ENCODE measurements at places on chromosomes 11 and 22.

GRCh38 chr22:23570681-23571080 is 9.4 kb downstream of the IGLL1 start:
- no peak for DNase-seq

GRCh38 chr11:72303179-72303578 is 59.2 kb upstream of the PHOX2A start:
- DNase-seq, result no peak

DNA sequence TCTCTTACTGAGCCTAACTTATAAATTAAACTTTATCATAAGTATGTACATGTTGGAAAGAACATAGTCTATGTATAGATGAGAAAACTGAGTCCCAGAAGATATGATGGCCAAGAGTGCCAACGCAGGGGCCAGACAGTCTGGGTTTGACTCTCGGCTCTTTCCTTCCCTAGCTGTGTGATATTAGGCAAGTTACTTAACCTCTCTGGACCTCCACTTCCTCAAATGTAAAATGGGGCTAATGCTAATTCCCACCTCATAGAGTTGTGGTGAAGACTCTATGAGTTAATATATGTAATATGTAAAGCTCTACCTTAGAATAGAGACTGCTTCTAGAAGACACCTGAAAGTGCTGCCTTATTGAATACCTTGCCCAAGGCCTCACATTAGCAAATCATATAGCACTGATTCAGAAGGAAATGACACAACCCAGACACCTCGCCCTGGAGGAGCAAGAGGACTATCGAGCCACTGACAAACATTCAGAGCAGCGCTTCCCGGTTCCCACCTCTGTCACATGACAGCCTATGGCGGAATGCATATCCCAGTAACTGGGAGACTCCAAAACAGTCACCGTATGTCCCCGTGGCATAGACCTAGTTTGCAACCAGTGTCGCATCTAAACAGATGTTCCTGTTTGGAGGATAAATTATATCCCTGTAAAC is 11.3 kb upstream of the CCDC86 start:
- no peak for DNase-seq

DNA sequence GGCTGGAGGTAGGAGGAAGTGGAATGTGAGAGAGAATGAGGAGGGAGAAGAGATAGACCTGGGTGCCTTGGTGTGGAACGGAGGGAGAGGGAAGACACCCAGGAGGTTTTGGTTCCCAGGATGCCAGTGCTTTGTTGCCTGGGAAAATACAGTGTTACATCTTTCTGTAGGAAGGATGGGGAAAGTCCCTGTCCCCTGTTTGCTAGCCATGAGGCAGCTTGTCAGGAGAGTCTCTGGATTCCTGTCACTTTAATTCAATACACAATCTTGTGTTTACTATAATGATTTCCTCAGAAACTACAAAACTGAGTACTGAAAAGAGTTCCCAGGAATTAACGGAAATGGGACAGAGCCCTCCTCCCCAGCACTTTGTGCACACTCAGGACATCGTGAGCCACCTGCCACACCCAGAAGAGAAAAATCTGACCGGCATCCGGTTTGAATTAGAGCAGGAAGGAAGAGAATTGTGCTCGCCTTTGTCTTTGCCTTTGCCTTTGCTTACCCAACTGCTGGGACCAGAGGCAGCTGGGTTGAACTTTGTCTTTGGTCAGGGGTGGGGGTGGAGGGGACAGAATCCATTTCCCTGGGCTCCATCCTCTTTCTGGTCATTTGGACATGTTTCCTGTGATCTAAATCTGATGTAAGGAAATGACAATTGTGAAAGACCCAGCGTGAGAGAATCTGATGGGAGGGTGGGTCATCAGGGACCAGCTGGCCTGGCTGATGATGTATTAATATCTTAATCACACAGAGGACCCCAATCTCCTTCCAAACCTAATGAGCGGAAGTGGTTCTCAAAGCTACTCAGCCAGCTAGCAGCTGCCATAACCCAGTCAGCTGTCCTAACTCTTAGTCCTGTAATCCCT is 1.3 kb upstream of the LIMK2 start:
- no peak for DNase-seq

- DNase-seq, result no peak
Measured at GRCh38 chr11:41273908-41274307, 185.5 kb downstream of the LRRC4C start.

DNA sequence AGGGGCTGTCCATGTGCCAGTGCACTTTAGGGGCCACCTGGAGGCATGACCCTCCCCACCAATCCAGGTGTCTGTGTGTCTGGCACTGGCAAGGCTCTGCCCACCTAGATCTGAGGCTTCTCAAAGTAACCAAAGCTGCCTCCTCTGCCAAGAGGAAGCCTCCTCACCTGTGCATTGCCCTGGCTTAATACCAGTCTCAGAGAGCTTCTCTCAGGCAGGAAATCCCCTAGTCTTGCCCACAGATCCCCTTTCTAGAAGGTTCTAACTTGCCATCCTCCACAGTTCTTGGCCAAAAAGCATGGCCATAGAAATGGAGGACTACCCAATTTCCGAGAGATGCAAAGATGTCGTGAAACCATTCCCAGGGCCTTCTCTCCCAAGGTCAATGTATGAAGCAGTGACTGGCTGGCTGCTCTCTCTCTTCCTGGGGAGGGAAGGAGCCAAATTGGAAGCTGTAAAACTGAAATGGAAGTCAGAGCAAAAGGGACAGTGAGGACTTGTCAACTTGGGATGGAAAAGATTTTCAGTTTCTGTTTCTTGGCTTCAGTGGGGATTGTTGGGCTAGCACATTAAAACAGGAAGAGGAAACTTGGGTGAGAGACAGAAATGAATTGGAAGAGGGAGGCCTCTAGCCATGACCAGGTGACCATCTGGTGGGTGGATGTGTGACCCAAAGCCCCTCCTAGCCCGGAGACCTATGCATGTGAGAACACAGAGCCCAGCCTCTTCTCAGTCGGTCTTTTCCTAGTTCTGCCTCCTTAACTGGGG is 68.8 kb downstream of the PRDM11 start:
- no peak for DNase-seq

- no peak for DNase-seq
Measured at GRCh38 chr11:66457826-66458225, 8.9 kb upstream of the PELI3 start.

DNA sequence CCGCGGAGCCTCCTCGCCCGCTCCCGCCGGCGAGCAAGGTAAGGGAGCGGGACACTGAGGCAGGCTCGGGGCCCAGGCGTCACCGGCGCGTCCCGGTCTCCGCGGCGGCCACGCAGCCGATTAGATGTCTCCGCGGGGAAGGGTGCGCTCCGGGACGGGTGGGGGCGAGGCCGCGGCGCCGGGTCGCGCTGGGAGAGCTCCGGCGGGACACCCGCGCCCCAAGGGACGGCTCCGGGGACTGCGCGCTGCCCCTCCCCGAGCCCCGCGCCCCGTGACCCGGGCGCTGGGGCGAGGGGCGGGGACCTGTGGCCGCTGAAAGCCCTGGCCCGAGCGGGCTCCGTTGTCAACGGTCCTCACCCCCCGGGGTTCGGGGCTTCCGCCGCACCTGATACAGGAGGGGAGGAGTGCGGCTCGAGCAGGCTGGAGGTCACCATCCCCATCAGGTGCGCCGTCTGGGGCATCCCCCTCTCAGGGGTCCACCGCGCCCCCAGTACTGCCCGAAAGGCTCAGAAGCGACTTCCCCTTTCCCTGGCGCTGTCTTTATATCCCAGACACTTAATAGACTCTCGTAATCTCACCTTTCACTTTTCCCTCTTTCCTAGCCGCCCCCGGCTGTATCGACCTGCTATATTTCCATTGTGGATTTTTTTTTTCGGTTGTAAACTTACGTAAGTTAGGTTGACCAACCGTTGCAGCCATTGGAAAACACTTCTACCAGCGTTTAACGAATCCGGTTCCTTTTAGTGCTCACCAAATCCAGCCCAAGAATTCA is 573 bp downstream of the PPFIA1 start:
- no peak for DNase-seq

- DNase-seq, result no peak
Measured at GRCh38 chr11:100546714-100547113, 140.4 kb upstream of the ARHGAP42 start.

DNA sequence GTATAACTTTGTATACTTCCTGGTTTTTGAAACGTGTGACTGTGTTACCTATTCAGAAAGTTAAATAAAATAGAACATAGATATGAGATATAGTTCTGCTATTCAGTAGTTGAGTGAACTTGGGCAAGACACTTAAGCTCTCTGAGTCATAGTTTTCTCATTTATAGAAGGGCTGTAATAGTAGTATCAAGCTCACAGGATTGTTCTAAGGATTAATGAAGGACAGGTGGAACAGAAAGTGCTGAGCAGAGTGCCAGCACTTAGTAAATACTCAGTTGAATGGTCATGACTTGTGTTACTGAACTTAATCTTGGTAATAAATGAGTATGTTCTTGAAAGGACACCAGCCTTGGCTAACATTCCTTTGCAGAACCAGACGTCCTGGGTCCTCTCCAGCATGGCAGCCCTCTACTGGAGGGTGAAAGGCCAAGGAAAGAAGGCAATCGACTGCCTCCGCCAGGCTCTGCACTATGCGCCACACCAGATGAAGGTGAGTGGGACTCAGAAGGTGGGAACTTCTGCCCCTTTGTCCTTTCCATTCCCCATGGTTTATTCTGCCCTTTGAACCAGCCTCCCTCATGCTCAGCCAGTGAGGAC is 131.2 kb downstream of the TTC17 start:
- DNase-seq, result no peak

DNA sequence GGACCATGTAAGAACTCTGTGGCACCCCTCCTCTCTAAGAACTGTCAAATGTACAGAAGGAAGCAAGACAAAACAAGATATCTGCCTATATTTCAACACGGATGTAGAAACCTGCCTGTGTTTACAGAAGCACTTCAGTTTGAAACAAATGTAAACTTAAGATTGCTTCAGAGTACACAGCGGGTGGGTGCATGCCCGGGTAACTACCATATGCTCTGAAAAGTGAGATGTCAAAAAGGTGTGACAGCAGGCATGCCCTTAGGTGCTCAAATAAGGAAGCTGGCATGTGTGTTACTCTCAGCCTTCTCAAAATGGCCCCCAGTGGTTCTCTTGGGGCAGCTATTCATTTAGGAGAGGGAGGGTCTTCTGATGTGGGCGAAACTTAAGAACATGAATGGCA is 5.2 kb downstream of the ACP2 start:
- no peak for DNase-seq

- peak; percentile 79 for DNase-seq
Measured at GRCh38 chr22:41925783-41926460, 684 bp downstream of the TNFRSF13C start.

DNA sequence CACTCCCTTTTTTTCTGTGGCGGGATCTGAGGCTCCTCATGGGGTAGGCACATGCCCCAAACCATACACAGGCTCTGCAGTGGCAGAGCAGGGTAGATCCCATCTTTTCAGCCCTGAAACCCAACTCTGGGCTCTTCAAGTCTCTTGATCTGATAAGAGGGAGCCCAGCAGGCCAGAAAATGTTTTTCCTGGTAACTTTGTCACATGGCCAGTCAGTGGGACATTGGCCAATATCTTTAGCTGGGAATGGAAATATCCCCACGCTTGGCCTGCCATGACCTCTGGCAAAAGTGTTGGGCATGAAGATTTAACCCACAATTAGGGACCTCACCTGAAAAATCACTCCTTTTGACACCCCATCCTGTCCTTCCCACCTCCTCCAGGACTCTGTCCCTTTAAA is 8.1 kb downstream of the INPP5J start:
- DNase-seq, result no peak

GRCh38 chr22:41127451-41127850 is 35.1 kb downstream of the EP300 start:
- DNase-seq, result no peak

- DNase-seq, result no peak
Measured at GRCh38 chr11:82759649-82760048, 26.0 kb upstream of the FAM181B start.

DNA sequence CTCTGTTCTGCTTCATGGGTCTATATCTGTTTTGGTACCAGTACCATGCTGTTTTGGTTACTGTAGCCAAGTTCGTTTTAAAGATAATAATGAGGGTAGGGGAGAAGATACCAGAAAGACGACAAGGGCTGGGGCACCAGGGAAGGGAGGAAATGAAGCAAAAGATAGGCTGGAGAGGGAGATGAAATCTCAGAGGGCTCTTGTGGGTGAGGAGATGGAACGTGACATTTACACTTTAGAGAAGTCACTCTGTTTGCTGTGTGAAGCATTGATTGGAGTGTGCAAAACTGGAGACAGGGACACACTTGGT is 33.5 kb downstream of the OR4D9 start:
- no peak for DNase-seq

- DNase-seq, result no peak
Measured at GRCh38 chr22:17436981-17437412, 67.7 kb downstream of the CECR2 start.

DNA sequence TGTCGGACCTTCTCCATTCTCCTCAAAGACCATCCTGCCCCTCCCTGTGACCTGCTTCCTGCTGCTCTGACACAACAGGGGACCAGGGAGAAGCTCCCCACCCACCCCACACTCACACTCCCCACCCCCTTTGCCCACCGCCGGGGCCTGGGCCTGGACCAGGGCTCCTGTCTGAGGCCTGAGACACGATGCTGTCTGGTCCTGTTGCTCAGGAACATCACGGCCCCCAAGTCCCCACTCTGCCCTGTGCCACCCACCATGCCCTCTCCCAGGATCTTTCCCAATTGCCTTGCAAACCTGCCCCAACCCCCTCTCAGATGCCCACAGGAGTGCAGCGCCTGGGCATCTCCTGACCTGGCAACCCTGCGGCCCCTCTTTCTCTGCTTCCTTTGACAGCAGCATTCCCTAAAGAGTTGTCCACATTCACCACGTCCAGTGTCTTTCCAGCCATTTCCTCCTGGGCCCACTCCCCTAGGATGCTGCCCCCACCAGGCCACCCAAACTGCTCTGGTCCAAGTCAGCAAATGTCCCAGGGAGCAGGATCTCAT is 10.8 kb downstream of the CSF2RB start:
- DNase-seq, result no peak

- peak; percentile 16 for DNase-seq
Measured at GRCh38 chr11:72721689-72722049, 30.5 kb downstream of the ARAP1 start.

GRCh38 chr11:40987776-40988435 is 471.5 kb downstream of the LRRC4C start:
- no peak for DNase-seq

DNA sequence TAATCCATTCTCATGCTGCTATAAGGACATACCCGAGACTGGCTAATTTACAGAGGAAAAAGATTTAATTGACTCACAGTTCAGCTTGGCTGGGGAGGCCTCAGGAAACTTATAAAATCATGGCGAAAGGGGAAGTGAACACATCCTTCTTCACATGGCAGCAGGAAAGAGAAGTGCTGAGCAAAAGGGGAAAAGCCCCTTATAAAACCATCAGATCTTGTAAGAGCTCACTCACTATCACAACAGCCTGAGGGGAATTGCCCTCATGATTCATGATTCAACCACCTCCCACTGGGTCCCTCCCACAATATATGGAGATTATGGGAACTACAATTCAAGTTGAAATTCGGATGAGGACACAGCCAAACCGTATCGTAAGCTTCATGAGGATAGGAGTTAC is 3.8 kb upstream of the CYB5R2 start:
- DNase-seq, result no peak

- DNase-seq, result no peak
Measured at GRCh38 chr22:29917052-29917902, 34.3 kb downstream of the MTMR3 start.

GRCh38 chr11:34433899-34434298 is 4.8 kb upstream of the CAT start:
- DNase-seq, result no peak

GRCh38 chr11:134907636-134908035 is 495.6 kb upstream of the B3GAT1 start:
- no peak for DNase-seq

- no peak for DNase-seq
Measured at GRCh38 chr11:10303558-10304363, 1.1 kb upstream of the ADM start.
